ENCODE measurements at places on chromosomes 5 and 9.

DNA sequence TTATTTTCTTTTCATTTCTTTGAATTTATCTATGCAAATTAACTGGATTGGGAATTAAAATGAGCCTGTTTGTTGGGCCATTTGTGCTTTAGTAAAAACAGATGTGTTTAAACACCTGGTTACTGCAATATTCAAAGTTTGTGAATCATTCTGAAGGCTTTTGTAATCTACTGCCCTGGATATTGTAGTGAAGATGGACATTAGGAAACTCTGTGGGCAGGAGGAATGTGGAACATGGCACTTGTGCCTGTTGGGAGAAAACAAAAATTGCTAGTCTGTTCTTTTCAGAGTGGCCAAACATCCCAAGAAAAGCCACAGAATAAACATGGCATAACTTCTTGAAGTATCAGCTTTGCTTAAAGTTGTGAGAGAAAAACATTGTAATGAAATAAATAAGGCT lies 40.8 kb downstream of the CHSY3 start:
- no peak for DNase-seq

DNA sequence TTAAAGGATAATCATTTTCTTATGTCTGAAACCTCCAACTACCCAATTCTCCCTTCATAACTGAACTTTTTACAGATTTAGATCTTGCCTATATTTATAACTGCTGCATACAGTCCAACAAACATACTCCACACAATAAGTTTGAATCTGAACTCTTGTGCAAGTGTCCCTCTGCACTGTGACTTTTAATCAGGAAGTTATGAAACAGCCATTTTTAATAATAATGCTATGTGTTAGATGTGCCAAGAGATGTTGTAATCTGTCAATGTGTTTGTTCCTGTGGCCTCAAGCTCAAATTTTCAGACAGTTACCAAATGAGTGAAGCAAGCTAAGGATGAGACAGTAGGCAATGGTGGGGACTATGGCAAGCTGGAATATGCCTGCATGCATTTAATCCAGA lies 57.6 kb upstream of the MTAP start:
- DNase-seq: no peak

DNA sequence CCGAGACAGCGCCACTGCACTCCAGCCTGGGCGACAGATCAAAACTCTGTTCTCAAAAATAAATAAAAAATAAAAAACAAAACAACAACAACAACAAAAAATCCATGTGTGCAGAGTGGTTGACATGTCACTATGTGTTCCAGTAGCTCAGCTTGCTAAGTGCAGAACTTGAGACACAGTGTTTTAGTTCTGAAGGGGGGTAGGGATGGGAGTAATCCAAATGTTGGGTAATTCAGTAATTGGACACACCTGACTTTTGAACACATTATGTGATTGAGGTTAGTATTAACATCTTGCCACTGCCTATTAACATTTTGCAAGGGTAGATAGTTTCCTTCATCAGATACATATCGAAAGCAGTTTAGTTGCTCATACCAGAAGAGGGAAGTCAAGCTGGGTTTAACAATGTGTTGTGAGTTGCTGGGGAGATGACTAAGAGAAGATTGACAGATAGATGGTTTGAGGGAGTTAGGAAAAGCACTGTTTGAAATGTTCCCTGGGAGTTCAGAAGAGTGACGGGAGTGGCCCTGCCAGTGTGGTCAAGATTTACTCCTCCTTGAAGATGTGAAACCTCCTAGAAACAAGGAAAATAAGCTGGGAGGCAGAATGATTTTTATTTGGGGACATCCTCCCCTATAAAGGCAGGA lies 928 bp downstream of the HACD4 start:
- DNase-seq: no peak

- DNase-seq: no peak
These were observed 204.8 kb downstream of the GAPVD1 start for GRCh38 chr9:125466411-125466810.

GRCh38 chr5:176743868-176744583 lies 66.3 kb upstream of the UNC5A start:
- no peak for DNase-seq

DNA sequence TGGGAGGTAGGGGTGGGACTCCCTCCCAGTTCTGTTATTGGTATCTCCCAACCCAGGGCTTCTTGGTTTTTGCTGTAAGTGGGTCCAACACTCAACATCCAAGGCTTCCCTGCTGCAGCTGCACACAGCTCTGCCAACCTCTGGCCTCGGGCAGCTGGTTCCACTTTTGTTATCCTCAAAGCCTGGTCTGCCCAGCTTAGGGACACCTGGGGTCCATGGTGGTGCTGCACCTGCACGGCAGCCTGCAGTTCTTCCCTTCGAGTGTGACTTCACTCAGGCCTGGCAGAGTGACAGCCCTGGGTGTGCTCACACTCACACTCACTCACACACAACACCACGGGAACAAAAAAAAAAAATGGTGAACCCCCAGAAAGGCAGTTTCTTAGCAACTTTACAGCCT lies 15.3 kb upstream of the SAP30L start:
- no peak for DNase-seq

DNA sequence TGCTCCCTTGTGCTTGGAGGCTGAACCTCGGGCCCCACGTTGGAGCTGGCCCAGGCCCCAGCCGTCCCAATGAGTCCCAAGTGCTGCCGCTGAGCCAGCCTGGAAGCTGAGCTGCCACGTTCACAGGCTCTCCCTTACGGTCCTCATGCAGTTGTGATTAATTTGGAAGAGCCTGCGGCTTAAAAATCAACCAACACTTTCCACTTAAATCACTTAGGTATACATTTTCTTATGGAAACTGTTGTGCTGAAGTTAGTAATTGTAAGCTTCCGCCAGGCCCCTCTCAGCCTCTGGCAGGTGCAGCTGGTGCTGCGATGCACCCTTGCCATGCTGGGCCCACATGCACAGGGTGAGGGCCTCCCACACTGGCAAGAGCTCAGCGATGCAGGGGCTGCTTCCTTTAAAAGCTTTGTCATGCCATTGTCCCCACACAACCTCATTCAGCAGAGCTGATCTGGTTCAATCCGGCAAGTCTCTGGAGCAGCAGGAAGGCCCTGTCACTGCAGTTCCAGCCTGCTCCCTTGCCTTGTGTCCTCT lies 61.0 kb downstream of the IPPK start:
- no peak for DNase-seq

DNA sequence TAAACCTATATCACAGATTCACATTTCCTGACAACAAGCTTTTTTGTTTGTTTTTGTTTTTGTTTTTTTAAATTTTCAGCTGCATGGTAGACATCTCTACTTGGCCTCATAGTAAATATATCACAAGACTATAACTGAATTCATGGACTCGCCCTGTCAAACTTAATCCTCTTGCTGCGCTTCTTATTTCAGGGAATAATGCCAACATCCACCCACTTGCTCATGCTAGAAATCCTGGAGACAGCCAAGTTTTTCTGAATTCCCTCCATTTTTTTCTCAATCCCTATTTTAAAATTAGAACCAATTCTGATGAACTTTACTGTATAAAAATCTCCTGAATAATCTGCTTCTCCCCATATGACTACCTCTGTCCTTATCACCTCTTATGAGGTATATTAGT lies 283.6 kb upstream of the RPS23 start:
- no peak for DNase-seq

DNA sequence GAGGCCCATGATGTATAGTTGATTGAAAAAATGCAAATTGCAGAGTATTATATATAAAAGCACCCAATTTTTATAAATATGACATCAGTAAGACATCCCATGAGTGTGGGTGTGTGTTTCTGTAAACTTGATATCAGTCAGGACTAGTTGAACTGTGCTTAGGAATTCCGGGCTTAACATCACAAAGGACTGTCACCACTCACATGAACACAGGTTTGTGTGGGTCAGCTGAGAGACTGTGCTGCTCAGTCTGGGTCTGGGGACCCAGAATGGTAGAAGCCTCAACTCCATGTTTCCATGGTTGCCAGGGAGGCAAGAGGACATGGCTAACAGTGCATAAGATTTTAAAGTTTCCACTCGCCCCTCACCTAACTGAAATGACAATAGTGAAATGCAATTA lies 120.3 kb downstream of the ADCY2 start:
- no peak for DNase-seq

GRCh38 chr5:61264273-61264661 lies 67.8 kb upstream of the ZSWIM6 start:
- no peak for DNase-seq

DNA sequence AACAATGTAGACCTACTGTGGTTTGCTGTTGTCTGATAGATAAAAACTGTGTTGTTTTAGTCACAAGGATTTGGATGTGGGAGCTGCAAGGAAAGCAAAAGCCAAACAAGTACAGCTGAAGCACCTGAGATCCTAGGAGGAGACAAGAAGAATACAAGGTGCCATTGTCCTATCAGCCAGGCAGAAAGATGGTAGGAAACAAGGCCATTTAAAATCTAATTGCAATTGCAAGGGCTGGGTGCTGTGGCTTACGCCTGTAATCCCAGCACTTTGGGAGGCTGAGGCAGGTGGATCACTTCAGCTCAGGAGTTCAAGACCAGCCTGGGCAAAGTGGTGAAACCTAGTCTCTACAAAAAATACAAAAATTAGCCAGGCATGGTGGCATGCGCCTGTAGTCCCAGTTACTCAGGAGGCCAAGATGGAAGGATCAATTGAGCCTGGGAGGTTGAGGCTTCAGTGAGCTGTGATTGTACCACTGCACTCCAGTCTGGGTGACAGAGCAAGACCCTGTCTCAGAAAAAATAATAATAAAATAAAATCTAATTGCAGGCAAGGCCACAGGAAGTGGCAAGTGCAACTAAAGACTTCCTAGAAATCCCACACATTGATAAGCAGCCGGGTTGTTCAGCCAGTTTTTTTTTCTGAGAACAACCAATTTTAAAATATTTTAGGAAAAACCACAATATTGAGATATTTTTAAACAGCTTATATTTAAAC lies 22.6 kb downstream of the DOCK8 start:
- DNase-seq: no peak

- DNase-seq: no peak
These were observed 39.4 kb downstream of the RNF44 start for GRCh38 chr5:176497852-176498251.

- no peak for DNase-seq
These were observed 155.4 kb downstream of the RGS3 start for GRCh38 chr9:113618836-113619490.

- no peak for DNase-seq
These were observed 134.3 kb downstream of the MACROH2A1 start for GRCh38 chr5:135264451-135265440.

DNA sequence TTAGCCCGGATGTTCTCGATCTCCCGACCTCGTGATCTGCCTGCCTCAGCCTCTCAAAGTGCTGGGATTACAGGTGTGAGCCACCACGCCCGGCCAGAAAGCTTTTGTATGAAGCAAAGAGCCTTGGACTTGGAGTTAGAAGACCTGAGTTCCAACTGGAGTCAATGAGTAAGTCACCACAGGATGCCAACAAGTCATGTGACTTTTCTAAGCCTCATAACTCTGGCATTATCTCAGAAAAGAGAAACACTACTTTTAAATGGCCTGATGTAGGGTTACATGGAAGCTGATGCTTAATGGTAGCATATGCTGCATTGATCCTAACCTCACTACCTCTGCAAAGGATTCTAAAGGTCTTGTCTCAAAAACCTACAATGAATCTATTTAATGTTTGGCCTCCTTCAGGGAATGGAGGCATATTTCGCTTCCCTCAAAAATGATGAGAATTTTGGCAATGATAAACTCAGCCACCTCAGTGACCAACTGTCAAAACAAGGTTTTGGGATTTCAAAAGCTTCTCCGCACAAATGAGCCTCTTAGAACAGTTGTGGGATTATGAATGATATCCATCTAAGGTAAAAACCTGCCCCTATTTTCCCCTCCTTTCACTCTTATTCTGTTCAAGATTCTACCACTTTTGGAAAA lies 236.8 kb downstream of the ACTL7B start:
- no peak for DNase-seq
